ENCODE measurements at places on chromosomes 5 and 9.

DNA sequence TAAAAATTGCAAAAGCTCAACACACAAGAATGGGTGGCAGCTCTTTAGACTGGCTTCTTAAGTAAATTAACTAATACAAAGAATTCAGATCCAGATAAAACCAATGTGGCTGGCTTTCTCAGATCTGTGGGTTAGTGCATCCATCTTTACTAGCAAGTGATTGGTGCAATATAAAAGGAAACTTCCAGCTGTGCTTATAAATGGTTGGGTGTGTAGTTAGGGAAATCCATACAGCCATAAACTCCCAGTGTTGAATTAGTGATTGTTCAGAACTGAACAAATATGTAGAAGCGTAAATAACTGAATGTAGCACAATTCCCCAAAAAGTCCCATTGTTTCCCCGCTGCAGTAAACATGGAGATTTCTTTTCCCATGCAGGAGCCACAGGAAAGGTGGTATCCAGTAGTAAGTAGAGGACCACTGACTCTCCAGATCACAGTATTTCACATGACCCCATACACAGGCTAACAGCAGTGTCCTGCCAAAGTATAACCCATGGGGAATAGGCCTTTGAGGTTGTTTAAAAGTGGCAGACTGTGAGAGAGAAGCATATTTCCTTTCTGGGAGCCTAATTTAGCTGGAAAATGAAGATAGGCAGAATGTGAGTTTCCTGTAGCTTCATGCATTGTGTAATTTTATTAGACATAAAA, 173.1 kb upstream of the SLC12A2 start:
- DNase-seq, result no peak

GRCh38 chr9:110290001-110290400, 33.7 kb upstream of the TXN start:
- DNase-seq, result no peak

GRCh38 chr5:9557696-9558095, 11.8 kb upstream of the SEMA5A start:
- DNase-seq, result no peak

DNA sequence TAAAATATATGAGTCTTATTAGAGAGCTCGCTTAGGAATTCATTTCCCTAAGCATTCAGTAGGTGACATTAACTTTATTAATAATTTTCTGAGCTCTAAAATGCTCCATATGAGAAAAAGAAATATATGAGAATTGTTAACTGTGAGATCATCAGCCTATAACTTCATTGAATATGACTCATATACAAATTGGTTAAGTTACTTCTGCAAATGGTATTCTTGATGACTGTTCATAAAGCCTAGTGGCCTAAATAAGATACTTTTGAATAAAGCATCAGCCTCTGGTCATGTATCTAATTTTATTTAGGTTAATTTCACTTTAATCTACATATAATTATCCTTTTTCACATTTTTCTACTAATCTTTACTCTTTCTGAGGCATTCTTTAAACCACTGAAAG, 710.2 kb upstream of the ACO1 start:
- no peak for DNase-seq

- DNase-seq, result no peak
Observed at GRCh38 chr9:13213337-13213736, 66.2 kb downstream of the MPDZ start.

GRCh38 chr5:135245521-135246499, 153.2 kb downstream of the MACROH2A1 start:
- DNase-seq, result peak; percentile 5

DNA sequence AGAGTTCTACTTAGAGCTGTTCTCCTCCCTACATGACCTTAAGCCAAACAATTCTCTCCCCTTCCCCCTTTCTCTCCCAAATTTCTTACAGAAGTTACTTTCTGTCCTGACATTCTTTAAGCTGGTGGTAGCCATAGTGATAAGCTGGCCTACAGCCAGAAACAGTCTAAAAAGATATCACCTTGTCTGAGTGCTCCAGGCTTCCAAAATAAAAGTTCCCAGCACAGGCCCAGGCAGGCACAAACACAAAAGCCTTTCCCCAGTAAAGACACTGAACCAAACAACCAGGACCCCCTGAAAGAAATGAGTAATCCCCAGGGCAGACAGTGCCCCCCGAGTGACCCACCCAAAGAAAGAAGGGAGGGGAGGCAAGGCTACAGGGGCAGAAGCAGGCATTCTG, 19.2 kb downstream of the SIL1 start:
- DNase-seq, result no peak

DNA sequence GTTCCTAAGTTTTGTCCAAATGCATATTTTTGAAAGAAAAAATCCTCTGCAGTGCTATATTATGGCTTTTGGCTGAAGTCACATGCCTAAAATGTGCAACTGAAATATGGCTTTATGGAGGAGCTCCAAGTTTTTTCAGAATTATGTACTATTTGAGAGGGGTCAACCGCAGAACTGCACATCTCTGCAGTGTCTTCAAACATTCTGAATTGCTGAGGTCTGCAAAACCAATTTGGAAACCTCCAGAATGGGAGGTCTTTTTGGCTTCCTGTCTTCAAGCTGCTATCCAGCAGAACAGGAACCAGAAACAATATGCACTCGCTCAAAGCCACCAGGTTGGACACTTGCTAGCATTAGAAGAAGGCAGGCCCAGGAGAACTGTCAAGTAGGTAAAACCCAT, 376.0 kb upstream of the PAPPA start:
- no peak for DNase-seq

GRCh38 chr5:14035859-14036503, 91.5 kb upstream of the DNAH5 start:
- no peak for DNase-seq

DNA sequence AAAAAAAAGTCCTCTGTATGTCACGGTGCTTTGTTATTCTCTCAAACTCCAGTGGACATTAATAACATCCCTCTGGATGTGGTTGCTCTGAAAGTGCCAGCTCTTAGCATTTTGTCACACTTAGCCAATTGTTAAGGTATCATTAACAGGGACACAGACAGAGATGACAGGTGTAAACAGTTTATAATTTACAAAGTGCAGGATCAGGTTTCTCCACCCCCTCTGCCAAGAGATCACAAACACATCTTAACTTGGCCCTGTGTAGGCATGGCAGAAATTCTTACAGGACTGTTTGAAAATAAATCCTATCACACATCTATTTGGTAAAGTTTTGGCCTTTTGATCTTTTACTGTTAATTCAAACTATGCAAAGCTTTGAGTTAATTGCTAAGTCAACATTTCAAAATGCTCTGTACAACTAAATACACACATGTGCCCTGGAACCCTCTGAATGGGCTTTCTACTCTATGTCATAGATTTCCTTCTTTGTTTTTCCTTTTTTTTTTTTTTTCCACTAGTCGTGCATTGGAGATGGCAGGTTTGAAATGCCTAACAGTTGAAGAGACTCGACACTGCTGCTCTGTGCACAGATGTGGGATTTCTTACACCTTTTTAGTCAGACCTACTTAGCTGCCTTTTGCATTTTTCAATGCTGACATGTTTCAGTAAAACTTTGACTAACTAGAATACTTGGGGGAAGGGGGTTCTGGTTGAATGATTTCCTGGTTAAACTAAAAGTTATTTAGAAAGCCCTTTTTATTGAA, 41.7 kb downstream of the SEMA6A start:
- DNase-seq, result no peak

GRCh38 chr5:96755851-96756250, 51.9 kb downstream of the ERAP1 start:
- DNase-seq, result no peak

GRCh38 chr9:16542290-16542689, 328.2 kb downstream of the BNC2 start:
- DNase-seq, result no peak

DNA sequence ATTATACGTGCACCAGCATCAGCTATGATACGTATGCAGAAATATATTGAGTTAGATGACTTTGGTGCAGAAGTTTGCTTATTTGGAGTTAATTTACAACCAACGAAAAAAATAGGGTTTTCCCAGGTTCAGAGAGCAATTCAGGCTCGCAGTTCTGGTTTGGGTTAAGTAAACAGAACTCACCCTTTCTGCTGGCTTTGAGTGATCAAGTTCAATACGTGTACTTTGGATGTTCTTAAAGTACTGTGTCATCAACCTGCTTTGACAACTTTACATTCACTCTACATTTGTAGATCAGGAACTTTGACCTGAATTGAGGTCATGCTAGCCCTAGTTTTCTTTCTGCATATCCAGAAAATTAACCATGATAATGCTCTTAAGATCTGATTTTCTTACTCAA, 40.7 kb downstream of the ACOT12 start:
- DNase-seq, result no peak

- DNase-seq, result no peak
Observed at GRCh38 chr9:4024281-4024777, 275.5 kb downstream of the GLIS3 start.

DNA sequence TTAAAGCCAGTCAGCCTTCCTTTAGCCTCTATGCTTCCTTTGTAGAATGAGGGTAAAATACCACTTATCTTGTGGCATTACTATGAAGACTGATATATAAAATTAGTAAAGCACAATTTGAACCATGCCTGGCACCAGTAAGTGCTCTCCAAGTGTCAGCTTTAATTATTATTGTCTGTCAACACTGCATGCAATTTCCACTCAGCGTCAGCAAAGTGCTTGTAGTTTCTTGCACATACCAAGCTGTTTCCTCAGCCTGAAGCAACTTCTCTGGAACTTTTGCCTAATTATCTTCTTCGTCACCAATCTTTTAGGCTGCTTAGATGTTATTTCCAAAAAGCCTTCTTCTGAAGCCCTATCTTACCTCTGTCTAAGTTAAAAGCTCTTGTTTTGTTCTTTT, 177.3 kb downstream of the CDC42SE2 start:
- no peak for DNase-seq

DNA sequence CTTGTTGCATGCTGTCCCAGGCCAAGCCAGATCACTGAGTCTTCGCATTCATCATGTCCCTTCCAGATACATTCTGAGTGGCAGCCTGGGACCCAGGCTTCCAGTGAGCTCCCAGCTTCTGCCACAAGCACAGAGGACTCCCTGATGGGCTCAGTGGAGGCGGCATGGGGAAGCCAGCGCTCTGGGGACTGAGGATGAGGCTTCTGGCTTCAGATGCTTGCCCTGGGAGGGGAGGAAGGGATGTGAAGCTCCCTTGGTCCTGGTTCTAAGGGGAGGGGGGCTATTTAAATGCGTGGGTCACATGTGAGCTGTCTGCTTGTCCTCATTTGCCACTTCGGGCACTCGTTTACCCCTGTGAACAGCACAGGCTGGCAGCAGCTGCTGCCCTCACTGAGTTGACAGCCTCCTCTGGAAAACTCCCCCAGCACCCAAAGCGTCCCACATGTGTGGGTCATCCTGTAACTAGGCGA, 174.0 kb downstream of the NR3C1 start:
- DNase-seq, result peak; percentile 42

DNA sequence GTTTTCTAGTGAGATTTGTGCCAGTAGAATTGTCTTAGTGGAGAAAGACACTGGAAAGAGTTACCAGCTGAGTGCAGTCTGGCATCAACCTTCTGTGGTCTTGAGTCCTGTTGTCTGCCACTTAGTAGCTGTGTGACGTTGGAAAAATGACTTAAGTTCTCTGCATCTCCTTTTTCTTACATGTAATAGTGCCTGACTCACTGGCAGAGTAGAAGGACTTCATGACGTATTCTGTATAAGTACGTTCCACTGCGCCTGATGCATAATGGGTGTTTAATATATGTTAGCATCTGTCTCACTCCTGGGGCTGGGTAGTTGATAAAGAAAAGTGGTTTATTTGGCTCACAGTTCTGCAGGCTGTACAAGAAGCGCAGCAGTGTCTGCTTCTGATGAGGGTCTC, 144.8 kb downstream of the ST8SIA4 start:
- DNase-seq, result no peak

DNA sequence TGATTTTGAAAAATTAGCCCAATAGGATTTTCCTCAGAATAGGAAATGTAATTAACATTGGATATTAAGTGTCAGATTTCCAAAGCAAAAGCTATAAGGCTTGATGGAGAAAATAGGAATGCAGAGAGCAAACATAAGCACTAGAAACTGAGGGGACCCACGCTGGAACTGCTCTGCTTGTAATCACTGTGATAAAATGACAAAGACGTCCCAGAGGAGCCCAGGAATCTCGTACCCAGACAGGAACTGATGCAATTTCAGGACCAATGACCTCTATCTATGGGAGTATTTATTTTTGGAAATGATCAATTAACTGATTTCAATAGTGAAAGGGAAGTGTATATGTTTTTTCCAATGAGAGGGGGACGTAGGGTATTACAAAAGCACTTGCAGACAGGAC, 714.5 kb upstream of the WWC1 start:
- no peak for DNase-seq

DNA sequence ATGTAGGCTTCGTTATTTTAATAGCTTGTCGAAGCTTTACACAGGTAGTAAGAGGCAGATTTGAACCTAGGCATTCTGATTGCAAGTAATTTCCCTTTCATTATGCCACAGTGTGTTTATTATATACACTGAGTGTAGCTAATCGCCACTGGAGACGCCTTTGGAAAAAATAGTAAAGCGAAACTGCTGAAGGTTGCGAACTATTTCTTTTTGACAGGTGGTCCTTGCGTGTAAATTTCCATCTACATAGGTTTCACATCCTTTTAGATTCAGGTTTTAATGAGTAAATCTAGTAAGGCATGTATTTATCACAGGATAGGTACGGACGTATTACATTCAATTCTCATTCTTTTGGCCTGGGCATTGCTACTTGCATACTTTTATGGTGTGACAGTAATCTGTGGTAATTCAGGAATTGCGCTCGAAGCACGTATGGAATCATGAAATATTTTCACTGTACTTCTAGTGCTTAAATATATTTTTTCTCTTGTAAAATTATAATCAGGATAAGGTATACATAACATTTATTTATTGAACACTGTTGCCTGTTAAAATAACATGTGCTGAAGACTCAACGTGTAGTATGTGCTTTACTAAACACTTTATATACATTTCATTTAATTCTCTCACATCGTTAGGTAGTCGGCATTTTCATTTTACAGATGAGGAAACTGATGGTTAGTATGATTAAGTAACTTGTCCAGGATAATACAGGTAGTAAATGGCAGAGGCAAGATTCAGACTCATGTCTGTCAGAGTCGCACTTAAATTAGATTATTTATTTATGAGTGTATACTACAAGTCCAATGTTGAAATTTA, 1.8 kb downstream of the MARCHF6 start:
- DNase-seq, result no peak

DNA sequence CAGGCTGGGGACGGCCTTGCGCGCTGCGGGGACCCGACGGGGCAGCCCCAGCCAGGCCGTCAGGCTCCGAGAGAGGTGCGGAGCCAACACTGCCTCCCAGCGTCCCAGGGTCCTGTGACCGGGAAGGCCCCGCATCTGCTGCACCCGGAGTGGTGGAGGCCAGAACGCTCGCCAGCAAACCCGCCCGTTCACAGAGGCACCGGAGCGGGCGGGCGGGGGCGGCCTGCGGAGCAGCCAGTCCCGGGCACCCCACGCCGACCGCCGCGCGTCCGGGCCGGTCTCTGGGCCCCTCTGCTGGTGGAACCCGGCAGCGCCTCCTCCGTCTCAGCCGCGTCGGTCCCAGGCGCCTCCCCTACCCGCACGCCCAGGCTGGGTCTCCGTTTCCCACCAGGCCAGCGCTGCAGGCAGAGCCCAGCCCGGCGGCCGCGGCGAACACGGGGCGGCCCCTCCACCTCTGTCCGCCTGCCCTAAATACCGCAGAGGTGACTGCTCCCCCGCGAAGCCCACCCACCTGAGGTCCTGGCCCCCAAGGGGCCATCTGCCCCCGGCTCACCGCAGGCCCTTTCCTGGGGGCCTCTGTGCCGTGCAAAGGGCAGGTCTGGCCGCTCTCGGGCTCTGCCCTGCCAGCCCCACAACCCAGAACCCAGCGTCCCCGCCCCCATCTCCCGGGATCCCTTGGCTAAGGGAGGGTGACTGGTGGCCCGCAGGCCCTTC, 15.9 kb downstream of the EXD3 start:
- peak; percentile 86 for DNase-seq

GRCh38 chr9:17462869-17463464, 115.9 kb upstream of the SH3GL2 start:
- DNase-seq, result no peak

- no peak for DNase-seq
Observed at GRCh38 chr9:121273064-121273775, 5.3 kb downstream of the GSN start.

Measured in activated naive CD8-positive, alpha-beta T cell treated with anti-CD3 and anti-CD28 coated beads, Interleukin-2, amount 10 ng/mL, durations not matched to agents 7 days and 5 days (primary cell).